ENCODE measurements at places on chromosomes 5 and 9.

DNA sequence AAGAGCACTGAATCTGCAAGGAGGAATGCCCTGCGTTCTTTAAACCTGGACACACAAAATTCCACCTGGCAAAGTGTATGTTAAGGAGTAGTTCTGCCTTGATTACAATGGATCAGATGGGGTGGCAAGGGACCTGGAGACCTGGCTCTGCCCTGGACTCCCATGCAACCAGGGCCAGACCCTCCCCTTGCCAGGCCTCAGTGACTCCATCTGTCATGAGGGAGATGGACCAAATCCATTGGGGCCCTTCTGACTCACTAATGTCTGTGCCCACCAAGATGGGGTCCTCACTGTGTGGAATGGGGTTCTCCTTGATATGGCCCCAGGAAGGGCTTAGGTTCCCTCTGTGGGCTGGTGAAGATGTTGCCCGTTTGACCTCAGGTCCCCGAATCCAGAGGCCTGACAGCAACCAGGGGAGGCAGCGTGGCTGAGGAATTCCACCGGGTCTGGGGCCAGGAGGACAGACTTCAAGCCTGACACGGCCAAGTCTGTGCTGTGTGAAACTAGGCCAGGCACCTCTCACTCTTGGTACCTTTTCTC is 100.3 kb downstream of the PAX5 start:
- DNase-seq = no peak

GRCh38 chr9:91758491-91758981 is 191.5 kb downstream of the ROR2 start:
- DNase-seq = no peak

DNA sequence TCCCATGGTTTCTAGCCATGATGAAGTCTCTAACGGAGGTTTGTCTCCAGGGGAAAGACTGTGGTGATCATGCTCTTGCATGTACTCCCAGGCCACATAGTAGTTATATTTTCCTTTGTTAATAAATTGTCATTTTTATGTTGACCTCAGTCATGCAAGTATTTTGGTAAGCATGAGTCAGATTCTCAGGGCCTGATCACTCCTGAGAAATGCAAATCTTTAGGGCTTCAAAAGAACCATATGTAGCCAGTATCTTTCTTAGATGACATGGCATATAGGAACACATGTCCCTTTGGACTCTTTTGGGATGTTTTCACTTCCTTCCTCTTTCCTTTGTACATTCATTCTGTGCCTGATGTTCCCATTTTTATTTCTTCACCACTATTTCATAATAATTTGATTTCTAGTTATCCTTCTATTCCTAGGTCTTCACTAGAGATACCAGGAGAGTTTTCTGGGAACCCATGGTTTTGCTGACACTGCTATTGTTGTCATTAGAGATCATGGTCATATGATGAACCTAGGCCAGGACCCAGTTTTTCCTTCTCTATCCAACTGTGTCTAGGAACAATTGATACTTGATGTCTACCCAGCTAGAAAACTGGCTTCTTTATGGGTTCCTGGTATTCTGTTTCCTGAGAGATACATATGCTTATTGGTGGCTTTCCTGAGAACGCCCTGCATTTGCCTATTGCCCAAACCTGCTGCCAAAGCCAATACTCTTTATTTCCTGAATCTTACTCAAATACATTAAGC is 248.1 kb upstream of the NREP start:
- peak; percentile 19 for DNase-seq

DNA sequence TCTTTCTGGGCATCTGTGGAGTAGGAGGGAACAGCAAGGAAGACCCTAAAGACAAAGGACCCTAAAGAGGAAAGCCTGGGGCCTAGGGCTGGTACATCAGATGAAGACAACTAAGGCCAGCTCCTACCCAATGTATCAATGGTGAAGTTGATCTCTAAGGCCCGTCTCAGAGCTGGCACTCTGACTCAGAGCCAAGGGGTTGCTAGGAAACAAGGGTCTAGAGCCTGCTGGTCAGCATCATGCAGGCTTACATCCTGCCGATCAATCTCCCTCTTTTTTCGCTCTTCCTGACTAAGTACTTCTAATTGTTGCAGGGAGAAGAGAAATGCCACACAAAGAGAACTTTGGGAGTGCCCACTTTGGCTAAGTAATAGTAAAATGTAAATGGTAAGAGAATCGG is 26.2 kb downstream of the TRIM32 start:
- DNase-seq = no peak

GRCh38 chr9:98944057-98944733 is 488 bp downstream of the COL15A1 start:
- DNase-seq = no peak

DNA sequence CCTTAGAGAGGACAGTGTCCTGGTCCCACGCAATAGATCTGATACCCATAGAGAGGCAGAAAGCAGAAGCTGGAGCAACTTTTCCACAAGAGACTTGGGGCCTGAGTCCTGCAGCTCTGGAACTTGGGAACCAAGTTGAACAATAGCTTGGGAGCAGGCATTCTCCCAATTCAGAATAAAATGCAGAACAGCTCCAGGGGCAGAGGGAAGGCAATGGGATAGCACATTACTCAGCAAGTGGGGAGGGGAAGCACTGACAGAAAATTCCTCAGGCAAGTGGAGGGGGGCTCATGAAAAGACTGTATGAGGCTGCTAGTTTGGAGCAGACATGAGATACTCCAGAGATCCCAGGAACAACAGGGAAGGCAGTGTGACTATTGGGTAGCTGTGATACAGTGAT is 513.6 kb downstream of the HINT1 start:
- no peak for DNase-seq

- DNase-seq = no peak
These were observed 127.7 kb upstream of the SHB start for GRCh38 chr9:38196714-38197113.

GRCh38 chr9:110784309-110784708 is 115.7 kb downstream of the MUSK start:
- no peak for DNase-seq

Measured in astrocyte of the cerebellum (primary cell).